NCI-H2227 treated with DMSO at 0.1 percent for 48 hours (cell line): ENCODE measurements at places on chromosomes 11 and 22.

DNA sequence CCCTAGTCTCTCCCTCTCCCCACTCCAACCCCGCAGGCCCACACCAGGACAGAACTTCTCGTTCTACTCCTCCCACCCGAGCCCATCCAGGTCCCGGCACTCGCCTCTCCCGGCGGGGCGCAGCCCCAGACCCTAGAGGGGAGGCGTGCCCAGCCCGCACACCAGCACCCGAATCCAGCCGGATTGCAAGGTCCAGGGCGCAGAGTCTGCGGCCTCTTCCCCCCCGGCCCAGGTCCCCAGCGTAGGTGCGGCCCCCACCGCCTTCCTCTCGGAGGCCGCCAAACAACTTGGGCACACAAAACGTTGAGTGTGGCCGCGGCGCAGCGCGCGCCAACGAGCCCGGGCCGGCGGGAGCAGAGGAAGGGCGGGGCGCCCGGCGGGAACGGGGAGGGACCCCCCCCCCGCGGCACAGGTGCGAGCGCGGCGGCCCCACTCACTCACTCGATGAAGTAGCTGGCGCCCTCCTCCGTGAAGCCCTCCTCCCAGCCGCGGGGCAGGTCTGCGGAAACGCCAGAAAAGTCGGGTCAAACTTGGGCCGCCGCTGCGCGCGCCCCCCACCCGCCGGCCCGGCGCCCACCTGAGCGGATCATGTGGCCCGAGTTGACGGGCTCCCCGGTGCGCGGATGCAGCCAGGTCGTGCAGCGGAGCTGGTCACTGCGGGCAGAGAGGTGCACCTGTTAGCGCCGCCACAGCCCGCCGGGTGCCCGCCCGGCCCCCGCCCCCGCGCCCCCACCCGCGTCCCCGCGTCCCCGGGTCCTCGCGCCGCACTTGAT is 480 bp downstream of the PLEKHA7 start:
- DNase-seq = no peak

GRCh38 chr11:85257837-85258236 is 369.3 kb downstream of the DLG2 start:
- DNase-seq = no peak

GRCh38 chr11:65078151-65078550 is 5.7 kb downstream of the CDCA5 start:
- DNase-seq = no peak

GRCh38 chr11:79437981-79438630 is 2.7 kb downstream of the TENM4 start:
- DNase-seq = peak; percentile 7

DNA sequence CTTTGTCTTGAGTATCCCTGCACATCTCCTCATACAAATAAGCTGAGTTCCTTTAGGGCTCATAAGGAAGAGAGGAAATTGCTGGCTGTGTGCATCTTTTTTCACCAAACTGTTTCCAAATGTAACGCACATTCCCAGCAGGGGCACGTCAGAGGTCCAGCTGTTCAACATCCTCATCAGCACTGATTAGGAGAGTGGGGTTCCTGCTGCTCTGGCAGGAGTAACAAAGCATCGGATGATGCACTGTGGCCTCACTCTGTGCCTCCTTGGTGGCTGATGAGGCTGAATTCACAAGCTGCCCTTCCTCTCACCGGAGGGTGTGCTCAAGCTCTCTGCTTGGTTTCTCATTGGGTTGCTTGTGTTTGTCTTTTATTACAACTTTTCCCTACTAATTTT is 35.5 kb upstream of the SLC25A1 start:
- DNase-seq = no peak

DNA sequence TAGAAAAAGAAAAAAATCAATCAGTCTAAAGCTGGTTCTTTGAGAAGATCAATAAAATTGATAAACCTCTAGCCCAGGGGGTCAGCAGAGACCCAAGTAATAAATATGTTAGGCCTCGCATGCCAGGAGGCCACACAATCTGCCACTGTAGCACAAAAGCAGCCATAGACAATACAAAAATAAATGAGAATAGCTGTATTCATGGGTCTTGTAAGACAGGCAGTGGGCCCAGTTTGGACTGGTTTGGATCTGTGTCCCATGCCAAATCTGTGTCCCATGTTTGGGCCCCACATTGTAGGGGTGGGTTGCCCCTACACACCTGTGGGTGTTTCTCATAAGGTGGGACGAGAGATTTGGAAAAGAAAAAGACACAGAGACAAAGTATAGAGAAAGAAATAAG is 6.6 kb upstream of the PLAAT4 start:
- DNase-seq = no peak

DNA sequence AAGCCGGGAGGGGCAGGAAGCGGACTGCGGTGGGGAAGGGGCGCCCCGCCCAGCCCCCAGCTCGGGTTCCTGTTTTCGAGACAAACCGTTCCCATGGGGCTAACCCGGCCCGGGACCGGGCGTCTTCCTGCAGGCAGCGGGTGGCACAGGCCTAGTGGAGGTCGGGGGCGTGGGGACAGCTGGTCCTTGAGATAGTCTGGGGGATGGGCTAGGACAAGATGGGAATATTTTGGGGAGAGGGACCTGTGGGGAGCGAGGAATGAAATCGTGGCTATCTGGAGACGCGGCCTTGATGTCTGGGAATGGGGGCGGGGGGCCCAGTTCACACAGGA is 1.2 kb upstream of the RASGRP2 start:
- no peak for DNase-seq

GRCh38 chr11:117885777-117886176 is 9.3 kb upstream of the FXYD6 start:
- DNase-seq = no peak

- DNase-seq = no peak
Measured at GRCh38 chr22:38108561-38109319, 1.7 kb downstream of the BAIAP2L2 start.
